A549 treated with RU486 at 1 μM for 4 hours (cell line): ENCODE measurements at places on chromosomes 7 and 10. TPM values are rescaled to one million over a fixed set of nuclear protein-coding genes. Genes with fewer than 3 reads are reported as not detected.

ENKUR gene
- 0.20 to 0.41 TPM (median 0.22 TPM) in 4 of 5 replicates, not detected in the other for total RNA-seq

CARD11 gene
- 1.1 to 1.8 TPM (median 1.3 TPM) in 5 replicates for total RNA-seq

TAS2R5 gene
- total RNA-seq, result 0.26 to 0.72 TPM (median 0.38 TPM) in 5 replicates

LIPM gene
- total RNA-seq, result not detected in 5 replicates

NPSR1 gene
- not detected in 5 replicates for total RNA-seq

NPY gene
- total RNA-seq, result not detected in 5 replicates

TLX1 gene
- not detected in 5 replicates for total RNA-seq

KIAA1549 gene
- 5.7 to 8.2 TPM (median 7.2 TPM) in 5 replicates for total RNA-seq

CHRM2 gene
- total RNA-seq, result not detected in 5 replicates

ADCYAP1R1 gene
- total RNA-seq, result 0.05 to 0.12 TPM (median 0.08 TPM) in 3 of 5 replicates, not detected in the others

PNLIPRP1 gene
- total RNA-seq, result not detected in 5 replicates

GRM3 gene
- not detected in 5 replicates for total RNA-seq

NPC1L1 gene
- total RNA-seq, result 0.05 to 0.14 TPM (median 0.06 TPM) in 5 replicates

MYO1G gene
- 0.07 to 0.20 TPM (median 0.13 TPM) in 5 replicates for total RNA-seq

EPO gene
- 0.07 to 0.23 TPM in 2 of 5 replicates, not detected in the others for total RNA-seq

TRIM74 gene
- 0.15 to 0.65 TPM (median 0.45 TPM) in 3 of 5 replicates, not detected in the others for total RNA-seq

ETV1 gene
- 2.0 to 4.0 TPM (median 3.0 TPM) in 5 replicates for total RNA-seq

LBX1 gene
- not detected in 5 replicates for total RNA-seq

TMEM130 gene
- 0.30 to 0.54 TPM (median 0.39 TPM) in 5 replicates for total RNA-seq

LHFPL3 gene
- not detected in 5 replicates for total RNA-seq

INSYN2A gene
- total RNA-seq, result 1.5 to 2.1 TPM (median 1.5 TPM) in 5 replicates
